Glutamatergic neuron (in vitro differentiated cells): ENCODE measurements at places on chromosomes 1 and 21.

GRCh38 chr1:23402286-23403037 lies 22.1 kb downstream of the TCEA3 start:
- no peak for DNase-seq

DNA sequence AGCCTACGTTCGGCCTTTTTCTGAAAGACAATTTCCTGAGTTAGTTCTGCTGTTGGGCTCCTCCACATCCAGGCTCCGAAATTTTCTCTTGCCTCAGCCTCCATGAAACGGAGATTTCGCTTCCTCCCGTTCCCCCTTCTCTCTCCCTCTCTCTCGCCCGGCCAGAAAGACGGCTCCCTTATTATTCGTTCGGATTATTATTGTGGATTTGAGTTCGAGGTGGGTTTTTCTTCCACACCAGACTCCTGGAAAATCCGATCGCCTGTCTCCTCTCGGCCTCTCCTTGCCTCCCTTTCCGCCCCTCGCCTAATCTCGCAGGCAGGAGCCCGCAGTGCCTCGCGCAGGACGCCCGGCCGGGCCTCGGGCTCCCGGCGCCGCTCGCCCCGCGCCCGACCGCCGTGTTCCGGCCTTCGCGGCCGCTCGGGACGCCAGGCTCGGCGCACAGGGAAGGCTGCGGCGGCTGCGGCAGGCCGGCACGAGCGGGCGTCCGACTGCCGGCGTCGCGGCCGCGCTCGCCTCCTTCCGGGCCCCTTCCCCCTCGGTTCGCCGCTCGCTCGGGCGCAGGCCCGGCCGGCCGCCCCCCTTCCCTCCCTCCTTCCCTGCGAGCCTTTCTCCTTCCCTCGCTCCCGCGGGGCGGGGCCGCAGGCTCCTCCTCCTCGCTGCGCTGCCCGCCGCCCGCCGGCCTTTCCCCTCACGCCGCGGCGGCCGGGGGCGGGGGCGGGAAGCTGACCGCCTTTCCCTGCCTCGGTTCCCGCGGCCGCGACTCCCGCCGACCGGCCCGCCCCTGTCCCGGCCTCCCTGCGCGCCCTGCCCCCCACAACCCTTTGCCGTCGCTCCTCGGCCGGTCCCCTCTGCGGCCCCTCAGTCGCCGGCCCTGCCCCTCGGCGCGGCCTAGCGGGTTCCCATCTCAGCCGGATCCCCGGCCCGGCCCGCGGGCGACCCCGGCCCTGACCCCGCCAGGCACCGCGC lies at the start of gene ARHGEF11:
Gene ARHGEF11, minus strand, starts transcription at position 493 of the 969 bp plus-strand sequence. CDS start 1,412 bp downstream, outside the sequence.
- DNase-seq, result peak; percentile 93

GRCh38 chr1:17516303-17517214 lies 22.9 kb upstream of the ARHGEF10L start:
- no peak for DNase-seq

DNA sequence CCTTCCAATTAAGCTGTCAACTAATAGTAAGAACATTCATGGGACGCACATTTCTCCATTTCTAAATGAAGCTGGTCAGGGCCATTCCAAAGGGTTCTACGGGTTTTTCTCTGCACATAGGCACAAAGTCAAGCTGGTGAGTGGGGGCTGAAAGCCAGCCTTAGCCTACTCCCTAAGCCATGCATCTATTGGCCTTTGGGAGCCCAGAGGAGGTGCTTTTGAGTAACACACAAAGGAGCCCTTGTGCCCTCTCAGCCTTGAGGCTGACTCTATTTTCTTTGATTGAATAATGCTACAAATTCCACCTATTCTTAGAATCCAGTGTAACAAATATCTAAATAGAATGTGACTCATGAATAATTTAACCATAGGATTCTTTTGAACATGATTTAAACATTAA lies 73.6 kb downstream of the RGS13 start:
- no peak for DNase-seq

DNA sequence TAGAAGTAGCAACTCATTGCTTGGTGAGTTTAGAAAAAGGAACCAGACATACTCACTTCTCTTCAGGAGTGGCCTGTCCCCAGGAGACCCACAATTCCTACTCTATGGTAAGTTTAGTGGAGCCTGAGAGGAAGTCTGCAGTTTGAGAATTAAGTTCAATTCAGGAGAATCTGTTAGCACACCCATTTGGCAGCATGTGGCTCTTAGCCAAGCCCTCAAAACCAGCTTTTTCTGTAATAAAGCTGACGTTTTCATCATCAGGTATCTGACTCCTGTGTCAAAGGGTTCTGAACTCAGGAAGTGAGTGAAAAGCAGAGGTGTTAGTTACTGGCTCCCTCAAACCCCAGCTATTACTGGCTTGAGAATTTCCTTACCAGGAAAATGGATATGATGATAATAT lies 20.4 kb upstream of the RGS16 start:
- DNase-seq, result no peak

- DNase-seq, result no peak
Observed at GRCh38 chr1:116487031-116487430, 83.8 kb downstream of the CD58 start.

GRCh38 chr1:48611841-48612240 lies 139.8 kb upstream of the SPATA6 start:
- peak; percentile 14 for DNase-seq

- DNase-seq, result no peak
Observed at GRCh38 chr1:9755441-9755995, 68.2 kb downstream of the CLSTN1 start.

DNA sequence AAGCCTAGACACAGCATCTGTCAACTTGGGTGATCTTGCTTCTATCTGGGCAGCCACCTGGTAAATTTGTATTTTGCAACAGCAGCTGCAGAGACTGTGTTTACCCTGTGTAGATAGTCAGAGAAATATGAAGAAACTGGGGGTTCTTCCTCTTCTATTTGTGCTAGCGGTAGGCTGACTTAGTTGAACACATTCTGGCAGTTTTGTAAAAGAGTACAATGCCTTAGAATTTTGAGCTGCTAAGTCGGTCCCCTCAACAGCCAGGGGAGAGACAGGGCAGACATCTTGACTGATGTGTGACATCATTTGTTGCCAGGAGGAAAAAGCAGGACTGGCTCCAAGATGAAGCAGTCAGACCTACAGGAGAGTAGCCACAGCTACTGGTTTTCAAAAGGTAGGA lies 53.7 kb downstream of the KCNJ6 start:
- DNase-seq, result no peak

DNA sequence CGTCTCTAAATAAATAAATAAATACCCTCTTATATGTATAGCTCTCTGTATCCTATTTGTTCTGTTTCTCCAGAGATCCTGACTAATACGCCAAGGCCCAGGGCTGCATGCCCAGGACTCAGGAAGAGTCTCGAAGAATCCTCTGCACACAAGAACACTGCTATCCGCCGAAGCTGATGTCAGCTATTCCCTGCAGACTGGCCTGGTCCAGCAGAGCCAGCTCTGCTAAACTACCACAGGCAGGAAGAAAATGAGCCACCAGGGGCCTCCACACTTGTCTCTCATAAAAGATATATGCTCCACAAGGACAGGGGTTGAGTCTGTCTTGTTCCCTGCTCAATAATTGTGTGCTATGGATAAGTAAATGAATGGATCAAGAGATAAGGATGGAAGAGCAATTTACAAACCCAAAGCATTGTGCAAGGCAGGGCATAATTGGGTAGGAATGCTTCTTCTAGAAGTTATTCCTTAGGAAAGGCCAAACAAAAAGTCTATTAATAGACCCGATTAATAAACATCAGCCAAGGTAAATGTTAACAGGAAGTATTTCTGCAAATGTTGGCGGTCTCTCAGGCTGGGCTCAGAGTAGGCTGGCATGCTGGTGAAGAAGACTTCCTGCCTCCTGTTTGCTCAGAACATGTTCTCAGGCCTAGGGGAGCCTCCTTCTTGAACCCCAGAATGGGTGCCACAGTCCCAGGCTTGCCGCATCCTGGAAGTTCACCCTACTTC lies 26.3 kb upstream of the MAN1C1 start:
- peak; percentile 60 for DNase-seq

DNA sequence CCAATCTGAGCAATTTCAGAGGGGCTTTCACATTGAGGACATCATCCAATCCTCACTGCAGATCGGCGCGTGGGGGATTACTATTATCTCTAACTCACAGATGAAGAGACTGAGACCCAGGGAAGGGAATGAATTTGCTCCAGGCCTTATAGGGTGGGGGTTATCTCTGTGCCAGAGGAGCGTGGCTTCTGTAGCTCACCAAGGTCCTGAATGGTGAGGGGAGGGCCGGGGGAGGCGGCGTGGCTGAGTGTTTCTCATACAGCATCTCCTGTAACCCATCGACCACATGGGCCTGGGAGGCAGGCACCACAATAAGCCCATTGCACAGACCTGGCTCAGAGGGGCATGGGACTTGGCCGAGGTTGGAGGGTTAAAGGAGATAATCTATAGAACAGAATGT lies 143.0 kb upstream of the KLHDC7A start:
- no peak for DNase-seq

- no peak for DNase-seq
Observed at GRCh38 chr1:67058761-67059160, 4.8 kb upstream of the SLC35D1 start.

- no peak for DNase-seq
Observed at GRCh38 chr1:172279939-172280636, 140.4 kb upstream of the C1orf105 start.

GRCh38 chr21:39149882-39150281 lies 33.4 kb downstream of the PSMG1 start:
- DNase-seq, result no peak

GRCh38 chr1:93474321-93474720 lies 26.4 kb downstream of the FNBP1L start:
- DNase-seq, result no peak

DNA sequence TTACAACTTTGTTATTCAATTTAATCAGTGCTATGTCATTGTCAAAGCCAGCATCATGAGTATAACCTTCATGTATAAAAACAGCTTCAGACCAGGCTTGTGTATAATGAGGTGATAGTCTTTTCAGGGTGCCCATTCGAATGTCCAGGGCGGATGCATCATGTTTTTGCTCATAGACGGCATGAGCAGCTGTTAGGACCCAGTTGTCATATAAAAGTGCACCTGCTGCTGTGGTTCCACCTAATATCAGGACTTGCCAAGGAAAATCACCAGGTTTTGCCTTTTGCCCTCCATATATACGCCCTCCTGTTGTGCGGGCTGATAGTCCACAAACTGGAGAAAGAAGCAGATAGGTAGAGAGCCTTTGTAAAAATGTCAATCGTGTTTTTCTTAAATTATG lies 14.9 kb downstream of the TARDBP start:
- DNase-seq, result no peak

GRCh38 chr1:76868154-76868882 lies 1.0 kb downstream of the ST6GALNAC5 start:
- peak; percentile 77 for DNase-seq

GRCh38 chr1:1997576-1997975 lies 6.0 kb downstream of the CFAP74 start:
- DNase-seq, result no peak

DNA sequence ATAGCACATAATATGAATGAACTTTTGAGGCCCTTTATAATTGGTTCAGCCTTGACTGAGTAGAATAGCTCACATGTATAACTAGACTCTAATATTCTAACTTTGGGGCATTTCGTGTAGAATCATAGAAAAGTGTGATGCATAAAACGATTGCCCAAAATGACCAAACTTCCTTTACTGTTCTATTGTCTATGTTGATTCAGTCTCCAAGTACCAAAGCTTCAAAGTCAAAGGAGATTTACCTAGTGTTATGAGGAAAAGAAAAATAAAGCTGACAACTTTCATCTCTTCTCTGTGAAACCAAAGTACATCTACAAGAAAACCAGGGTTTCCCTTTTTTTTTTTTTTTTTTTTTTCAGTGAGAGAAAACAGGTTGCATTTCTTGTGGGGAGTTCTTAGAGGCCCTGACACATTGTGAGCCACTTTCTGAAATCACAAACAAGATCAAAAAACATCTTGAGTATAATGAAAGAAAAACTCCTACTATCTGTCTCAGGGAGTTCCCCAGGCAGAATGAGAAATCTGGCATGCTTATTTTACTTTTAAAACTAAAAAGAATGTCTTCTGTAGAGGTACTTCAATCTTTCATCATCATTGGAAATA lies 183.4 kb downstream of the TNFSF18 start:
- DNase-seq, result no peak
